SJSA1 (cell line): ENCODE measurements at places on chromosomes 2 and 18.

GRCh38 chr2:130328710-130329109, 14.0 kb upstream of the IMP4 start:
- no peak for DNase-seq

DNA sequence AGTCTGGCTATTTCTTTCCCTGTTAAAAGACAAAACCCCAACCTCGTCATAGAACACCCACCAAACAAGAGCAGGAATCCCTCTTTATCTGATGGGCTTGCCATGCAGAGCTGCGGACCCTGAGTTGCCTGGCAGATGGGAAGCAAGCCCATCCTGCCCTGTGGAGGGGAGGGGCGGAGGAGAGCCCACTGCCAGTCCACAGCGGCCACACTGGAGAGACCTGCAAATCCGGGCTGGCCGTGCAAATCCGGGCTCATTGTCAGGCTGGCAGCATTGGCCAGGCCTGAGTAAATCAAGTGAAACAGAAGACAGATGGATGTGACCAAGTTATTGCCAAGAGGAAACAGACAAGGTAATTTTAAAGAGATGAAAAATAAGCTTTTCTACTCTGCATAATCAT, 22.0 kb downstream of the MYL12B start:
- no peak for DNase-seq

- DNase-seq = no peak
These were observed 38.4 kb downstream of the PKP4 start for GRCh38 chr2:158495175-158495574.

DNA sequence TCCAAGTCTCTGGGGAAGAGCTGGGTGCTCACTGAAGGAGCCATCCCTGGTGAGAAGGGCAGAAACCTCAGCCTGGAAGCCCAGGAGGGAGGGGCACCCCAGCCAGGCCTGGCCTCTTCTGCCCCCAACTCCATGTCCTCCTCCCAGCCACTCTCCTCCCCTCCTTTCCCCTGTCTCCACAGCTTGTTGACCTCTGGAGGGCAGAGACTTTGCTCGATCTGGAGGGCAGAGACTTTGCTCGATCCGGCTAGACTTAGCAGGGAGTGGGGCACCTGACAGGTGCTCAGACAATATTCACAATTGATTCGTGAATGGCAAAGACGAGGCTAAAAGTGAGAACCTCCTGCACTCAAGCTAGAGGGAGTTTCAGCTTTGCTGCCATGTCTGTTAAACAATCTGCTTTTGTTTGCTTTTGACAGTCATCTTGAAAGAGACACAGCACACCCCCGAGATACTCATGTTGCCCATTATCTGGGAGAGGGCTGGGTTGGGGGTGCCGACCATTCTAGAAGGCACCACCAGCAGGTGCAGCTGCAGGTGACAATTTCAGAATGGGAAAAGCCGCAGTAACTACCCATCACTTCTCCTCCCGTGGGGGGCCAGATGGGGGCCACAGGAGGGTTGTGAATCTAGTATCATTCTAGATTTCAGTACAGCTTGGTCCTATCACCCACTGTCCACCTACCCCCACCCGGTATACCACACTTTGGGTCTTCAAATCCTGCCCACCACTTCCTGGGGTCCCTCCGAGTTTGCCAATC, 54.8 kb downstream of the DNMT3A start:
- DNase-seq = no peak

GRCh38 chr2:46816846-46817726, 98.5 kb downstream of the MCFD2 start:
- peak; percentile 31 for DNase-seq

DNA sequence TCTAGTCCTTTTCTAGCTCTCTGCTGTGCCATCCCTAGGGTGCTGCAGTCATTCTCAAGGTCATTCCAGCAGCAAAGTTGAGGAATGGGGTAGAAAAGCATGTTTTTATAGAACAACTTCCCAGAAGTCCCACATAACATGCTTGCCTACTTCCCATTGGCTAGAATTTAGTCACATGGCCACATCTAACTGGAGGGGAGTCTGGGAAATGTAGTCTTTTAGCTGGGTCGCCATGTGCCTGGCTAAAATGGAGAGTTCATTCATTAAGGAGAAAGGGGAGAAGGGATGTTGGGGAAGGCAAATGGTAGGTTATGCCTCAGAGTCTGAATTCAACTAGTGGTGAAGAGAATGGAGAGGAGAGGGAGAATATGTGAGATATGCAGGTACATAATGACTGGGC, 85.7 kb downstream of the SLC4A3 start:
- no peak for DNase-seq

- DNase-seq = no peak
These were observed 761 bp upstream of the IDH1 start for GRCh38 chr2:208255557-208256106.

DNA sequence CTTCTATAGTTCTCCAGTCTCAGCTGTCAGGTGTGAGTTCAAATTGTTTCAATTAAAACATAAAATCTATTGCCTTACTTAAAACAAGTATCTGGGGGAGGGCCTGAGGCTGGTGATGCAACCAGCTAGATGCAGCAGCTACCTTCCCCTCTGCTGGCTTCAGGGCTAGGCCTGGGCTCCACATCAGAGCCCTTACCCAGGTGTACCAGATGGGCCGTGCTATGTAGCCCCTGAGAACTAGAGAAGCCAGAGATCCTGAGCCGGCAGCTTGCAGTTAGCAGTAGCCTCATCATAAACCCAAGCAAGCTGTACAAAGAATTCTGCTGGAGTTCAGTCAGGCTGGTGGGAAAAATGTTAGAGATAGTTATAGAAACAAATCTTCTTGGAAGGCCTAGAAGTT, 97.7 kb upstream of the ACAA2 start:
- DNase-seq = no peak

- no peak for DNase-seq
These were observed 159.1 kb upstream of the CREB1 start for GRCh38 chr2:207370646-207371045.

DNA sequence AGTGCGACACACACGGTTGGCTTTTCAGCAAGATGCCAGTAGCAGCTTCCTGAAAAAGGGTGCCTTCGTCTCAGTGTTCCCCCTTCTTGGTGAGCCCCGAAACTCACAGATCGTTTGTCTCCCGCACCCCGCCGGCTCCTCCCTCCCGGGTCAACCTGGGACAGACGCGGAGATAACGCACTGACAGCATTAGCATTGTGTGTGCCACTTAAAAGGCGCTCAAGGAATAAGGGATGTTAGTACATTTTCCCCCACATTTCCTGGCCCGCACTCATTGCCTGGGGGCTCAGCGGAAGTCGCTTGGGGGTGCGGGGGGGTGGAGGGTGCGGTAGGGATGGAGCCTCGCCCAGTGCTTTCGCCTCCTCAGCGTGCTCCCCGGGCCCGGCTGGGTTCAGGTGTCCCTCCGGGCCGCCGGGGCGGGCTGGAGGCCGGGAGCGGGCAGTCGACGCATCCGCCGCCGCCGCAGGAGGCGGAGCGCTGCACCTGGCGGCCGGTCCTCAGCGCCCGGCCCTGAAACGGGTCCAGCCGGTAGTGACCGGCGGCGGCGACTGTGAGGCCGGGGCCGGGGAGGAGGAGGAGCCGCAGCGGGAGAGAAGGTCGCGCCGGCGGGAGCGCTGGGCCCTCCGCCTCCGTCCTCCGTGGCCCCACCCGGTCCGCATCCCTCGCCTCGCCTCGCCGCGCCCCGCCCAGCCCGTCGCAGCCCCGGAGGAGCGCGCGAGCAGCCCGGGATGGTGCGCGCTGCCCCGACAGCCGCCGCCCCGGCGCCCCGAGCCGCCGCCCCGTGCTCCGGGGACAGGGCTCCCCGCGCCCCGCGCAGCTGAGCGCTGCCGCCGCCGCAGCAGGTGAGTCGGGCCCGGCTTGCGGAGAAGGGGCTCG, at the start of gene MFSD6:
MFSD6 (plus strand) TSS at position 694 of the 876 bp plus-strand sequence. CDS start 27,675 bp downstream, outside the sequence.
- DNase-seq = no peak

- DNase-seq = peak; percentile 38
These were observed 22.7 kb downstream of the BCL11A start for GRCh38 chr2:60530660-60531281.

- no peak for DNase-seq
These were observed 484 bp downstream of the AFF3 start for GRCh38 chr2:100141906-100142305.

GRCh38 chr18:24560511-24560981, 100.1 kb downstream of the HRH4 start:
- DNase-seq = no peak

DNA sequence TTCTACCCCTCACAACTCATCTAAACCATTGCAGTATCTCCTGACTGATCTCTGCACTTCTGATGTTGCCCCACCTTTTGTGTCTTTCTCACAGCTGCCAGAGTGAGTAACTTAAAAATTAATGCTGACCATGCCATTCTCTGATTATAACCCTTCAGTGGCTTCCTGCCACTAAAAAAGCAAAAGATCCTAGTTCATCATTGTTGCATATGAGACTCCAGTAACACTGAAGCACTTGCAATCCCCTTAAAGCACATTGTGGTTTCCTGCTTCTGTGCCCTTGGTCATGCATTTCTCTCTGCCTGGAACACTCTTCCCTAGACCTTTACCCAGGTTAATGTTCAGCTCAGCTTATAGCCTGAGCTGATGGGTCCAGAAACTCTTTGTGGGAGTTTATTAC, 95.1 kb upstream of the WDSUB1 start:
- DNase-seq = no peak

GRCh38 chr18:41371156-41372045, 583.6 kb upstream of the PIK3C3 start:
- no peak for DNase-seq

- peak; percentile 50 for DNase-seq
These were observed 758 bp downstream of the RIF1 start for GRCh38 chr2:151410485-151410834.

GRCh38 chr2:124678043-124678442, 653.0 kb downstream of the CNTNAP5 start:
- DNase-seq = no peak

- DNase-seq = no peak
These were observed 40.0 kb upstream of the GLS start for GRCh38 chr2:190840569-190841172.

DNA sequence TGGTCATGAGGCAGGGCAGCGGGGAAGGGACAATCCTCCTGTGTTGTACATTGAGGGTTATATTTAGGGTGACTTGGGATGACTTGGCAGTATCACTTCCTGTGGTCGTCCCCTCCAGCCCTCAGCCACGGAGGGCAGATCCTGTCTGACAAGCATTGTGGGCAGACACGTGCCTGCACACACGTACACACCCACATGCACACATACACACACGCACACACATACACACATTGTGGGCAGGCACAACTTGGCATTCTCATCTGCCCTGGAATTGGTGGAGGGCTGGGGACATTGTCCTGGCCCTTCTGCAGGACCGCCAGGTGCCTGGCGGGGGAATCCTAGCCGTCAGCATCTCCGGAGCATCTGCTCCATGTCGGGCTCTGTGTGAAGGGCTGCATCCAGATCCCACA, 47.6 kb downstream of the ODC1 start:
- DNase-seq = no peak

- no peak for DNase-seq
These were observed 1.8 kb downstream of the AFF3 start for GRCh38 chr2:100140582-100140981.

- no peak for DNase-seq
These were observed 91.5 kb upstream of the RNF152 start for GRCh38 chr18:61984349-61984748.

- DNase-seq = no peak
These were observed 552 bp downstream of the CNPPD1 start for GRCh38 chr2:219175928-219176817.

GRCh38 chr2:176187899-176188773, at the start of gene HOXD1:
Gene HOXD1, plus strand, starts transcription at chr2:176188668. Its CDS starts 134 bp downstream, at chr2:176188802.
- peak; percentile 52 for DNase-seq

DNA sequence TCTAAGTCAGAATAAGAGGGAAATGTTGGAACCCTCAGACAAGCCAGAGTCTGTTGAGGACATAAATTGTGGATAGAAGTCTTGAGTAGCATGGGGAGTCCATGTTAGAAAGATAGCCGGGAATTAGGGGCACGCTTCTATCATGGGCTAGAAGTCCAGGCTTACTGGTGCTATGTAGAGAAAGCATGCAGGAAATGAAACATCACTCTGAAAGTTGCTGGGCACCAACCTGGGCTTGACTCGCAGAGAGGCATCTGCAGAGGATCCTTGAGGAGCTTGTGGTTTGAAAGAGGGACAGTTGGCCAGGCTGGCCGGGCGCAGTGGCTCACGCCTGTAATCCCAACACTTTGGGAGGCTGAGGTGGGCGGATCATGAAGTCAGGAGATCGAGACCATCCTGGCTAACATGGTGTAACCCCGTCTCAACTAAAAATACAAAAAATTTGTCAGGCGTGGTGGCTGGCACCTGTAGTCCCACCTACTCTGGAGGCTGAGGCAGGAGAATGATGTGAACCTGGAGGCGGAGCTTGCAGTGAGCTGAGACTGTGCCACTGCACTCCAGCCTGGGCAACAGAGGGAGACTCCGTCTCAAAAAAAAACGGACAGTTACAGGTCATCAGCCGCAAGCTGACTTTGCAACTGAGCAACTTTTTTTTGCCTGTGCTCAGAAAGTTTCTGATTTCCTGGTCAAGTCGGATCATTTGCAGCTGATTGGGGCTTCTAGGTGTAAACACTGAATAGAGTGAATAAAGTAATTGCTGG, 24.9 kb downstream of the CERS6 start:
- no peak for DNase-seq

GRCh38 chr2:101874069-101874468, 117.7 kb upstream of the IL1R2 start:
- DNase-seq = no peak

- DNase-seq = no peak
These were observed 510.3 kb downstream of the PLCL1 start for GRCh38 chr2:198314559-198315153.

DNA sequence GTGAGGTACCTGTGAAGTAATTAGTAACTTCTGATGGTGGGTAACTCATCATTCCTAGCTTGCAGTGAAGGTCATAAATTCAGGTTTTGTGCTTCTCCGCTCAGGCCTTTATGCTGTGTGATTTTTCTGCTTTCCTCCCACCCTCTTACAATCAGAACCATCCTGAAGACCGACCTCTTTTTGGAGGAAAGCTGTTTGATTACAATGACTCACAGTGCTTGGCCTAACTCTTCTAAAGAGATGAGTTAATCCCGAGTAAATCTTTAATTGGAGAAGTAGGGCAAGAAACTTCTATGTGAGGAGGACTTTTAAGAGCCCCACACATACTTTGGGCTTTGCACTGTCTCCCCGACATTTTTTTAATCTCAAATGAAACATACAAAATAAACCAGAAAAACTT, 53.1 kb downstream of the TTC27 start:
- no peak for DNase-seq

DNA sequence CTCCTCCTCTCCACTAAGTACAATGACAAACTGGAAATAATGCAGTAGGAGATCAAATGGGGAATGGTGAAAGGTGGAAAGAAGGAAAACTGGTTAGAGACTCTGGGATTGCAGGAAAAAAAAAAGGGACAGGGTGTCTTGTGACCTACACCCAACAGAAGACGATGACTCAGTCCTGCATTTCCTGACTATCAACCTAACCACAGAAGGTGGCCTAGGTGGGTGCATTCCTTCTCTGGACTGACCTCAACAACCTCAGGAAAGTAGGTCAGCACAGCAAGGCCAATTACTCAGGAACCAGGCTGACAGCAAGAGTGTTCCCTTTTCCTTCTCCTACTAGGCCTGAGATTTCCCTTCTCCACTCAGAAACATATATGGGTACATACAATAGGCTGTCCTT, 1386.4 kb upstream of the ZEB2 start:
- DNase-seq = no peak

GRCh38 chr2:218622606-218623365, 15.1 kb downstream of the PLCD4 start:
- no peak for DNase-seq

- no peak for DNase-seq
These were observed 77.2 kb upstream of the HPCAL1 start for GRCh38 chr2:10225291-10226037.

- DNase-seq = no peak
These were observed 3.7 kb upstream of the MEIS1 start for GRCh38 chr2:66431274-66431642.

GRCh38 chr2:45776160-45776955, 124.9 kb downstream of the PRKCE start:
- DNase-seq = peak; percentile 31
